ENCODE measurements at places on chromosomes 7 and 10.

- DNase-seq = no peak
Observed at GRCh38 chr7:38198366-38198765, 20.3 kb downstream of the STARD3NL start.

DNA sequence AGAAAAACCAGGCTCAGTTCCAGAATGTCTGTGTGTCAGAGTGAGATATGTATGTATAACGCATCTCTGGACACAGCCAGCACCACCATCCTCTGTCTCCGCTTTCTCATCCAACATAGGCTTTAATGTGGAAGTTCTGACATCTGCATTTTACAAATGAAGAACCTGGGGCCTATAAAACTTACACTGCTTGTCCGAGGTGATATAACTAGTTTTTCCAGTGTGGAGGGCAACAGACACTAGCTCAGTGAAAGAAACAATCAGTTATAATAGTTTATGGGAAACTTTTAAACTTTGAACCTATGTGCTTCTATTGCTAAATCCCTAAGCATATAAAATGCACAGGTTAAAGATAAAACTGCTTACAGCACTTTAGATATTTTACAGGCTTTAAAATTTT is 208.7 kb downstream of the CRPPA start:
- DNase-seq = peak; percentile 5

DNA sequence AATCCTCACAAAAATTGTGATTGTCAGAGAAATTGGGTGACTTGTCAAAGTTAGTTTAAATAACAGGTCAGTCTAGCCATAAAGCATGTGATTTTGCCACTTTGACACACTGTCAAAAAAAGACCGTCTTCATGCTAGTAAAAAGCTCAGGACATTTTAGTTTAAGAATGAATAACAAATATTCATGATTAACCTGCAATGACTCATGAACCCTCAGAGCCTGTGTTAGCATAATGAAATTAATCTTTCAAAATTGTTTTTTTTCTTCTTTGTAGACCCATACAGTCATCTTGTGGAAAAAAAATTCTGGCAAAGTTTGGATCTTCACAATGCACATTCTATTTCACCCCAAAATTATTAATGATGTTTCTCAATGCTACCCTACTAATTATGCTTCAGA is 255.2 kb upstream of the POT1 start:
- DNase-seq = no peak

GRCh38 chr7:155794196-155794595 is 18.1 kb downstream of the SHH start:
- DNase-seq = no peak

GRCh38 chr7:19091550-19092200 is 25.8 kb downstream of the TWIST1 start:
- DNase-seq = no peak

DNA sequence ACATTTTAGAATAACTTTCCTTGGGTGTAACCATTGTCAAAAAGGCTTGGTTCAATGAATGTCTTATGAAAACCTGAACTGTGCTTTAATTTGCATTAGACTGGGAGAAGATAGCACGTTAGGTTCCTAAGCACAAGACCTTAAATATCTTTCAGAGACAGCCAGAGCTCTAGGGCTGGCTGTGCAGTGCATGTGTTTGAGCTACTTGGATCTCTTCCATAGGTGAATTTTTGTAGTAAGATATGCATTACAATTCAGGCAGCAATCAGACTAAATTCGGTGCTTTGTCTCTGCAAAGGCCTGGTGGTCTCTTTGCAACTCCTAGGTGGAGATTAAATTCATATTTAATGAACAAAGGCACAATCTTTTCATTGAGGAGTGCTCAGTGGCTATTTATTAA is 192.0 kb downstream of the ZNF438 start:
- no peak for DNase-seq

DNA sequence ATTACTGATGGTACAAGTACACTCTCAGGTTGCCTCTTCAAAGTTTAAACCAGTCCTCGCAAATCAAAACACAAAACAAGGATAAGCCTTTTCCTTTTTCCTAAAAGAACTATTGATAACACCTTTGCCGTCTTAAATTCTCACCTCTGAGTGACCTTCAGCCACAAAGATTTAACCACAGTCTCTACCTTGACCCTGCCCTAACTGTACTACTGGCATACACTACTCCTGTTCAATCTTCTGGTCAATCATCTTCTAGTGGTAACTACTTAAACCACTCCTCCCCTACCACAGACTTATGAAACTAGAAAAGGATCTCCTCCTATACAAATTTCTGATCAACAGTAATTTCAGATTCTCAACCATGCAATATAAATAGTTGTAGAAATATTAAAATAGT is 15.1 kb downstream of the UPF2 start:
- no peak for DNase-seq

DNA sequence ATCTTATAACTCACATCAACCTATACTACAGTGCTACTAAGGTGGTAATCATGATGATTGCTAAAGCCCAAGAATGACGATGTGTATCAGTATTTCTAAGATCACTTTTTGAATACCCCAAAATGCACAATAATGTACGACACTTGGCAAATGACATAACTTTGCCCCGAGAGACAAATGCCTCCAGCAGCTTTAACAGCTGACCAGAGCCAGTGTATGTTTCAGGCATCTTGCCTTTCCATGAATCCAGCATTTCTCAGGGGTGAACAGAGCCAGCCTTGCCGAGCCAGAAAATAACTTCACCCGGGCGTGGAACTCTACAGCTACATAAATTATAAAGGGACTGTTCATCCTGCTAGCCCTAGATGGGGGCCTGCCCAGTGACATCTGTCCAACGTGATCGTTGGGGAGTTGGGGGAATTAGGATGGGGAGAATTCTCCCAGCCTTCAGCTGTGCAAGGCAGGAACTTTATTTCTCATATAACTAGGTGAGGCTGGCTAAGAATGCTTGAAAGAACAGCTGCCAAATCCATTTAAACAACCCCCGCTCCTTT is 1.8 kb downstream of the IGFBP3 start:
- DNase-seq = no peak

DNA sequence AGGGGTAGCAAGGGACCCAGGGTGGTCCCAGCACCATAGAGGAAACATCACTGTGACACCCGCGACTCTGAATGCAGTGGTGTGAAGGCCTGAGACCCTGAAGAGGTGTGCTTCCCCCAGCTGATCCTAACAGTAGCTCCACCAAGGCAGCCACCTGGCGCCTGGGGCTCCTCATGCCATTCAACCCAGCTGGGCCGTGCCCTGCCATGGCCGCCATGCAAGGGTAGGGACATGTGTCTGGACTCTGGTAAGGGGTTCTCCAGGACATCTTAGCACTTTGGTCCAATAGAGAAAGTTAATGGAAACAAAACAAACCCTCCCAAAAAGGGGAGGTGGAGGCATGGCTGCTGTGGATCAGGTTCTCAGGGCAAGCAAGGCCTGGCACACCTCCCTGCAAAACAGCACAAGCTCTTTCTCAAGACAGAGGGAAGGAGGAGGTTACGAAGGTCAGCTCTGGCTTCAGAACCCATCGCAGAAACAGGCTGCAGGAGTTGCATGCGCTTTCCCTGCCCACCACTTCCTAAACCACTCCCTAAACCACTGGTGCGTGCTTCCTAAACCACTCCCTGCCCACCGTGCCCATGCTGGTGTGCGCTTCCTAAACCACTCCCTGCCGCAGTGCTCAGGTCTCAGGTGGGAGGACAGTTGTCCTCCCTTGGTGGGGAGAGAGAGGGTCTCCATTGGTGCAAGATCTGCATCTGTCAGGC is 108.7 kb downstream of the LARP4B start:
- no peak for DNase-seq

- no peak for DNase-seq
Observed at GRCh38 chr7:36732806-36733205, 8.5 kb upstream of the AOAH start.

GRCh38 chr7:97506728-97507127 is 225.2 kb upstream of the TAC1 start:
- no peak for DNase-seq

- DNase-seq = no peak
Observed at GRCh38 chr10:73218431-73219191, 28.4 kb downstream of the DNAJC9 start.

GRCh38 chr10:110203500-110204455 is 3.6 kb upstream of the MXI1 start:
- DNase-seq = no peak

DNA sequence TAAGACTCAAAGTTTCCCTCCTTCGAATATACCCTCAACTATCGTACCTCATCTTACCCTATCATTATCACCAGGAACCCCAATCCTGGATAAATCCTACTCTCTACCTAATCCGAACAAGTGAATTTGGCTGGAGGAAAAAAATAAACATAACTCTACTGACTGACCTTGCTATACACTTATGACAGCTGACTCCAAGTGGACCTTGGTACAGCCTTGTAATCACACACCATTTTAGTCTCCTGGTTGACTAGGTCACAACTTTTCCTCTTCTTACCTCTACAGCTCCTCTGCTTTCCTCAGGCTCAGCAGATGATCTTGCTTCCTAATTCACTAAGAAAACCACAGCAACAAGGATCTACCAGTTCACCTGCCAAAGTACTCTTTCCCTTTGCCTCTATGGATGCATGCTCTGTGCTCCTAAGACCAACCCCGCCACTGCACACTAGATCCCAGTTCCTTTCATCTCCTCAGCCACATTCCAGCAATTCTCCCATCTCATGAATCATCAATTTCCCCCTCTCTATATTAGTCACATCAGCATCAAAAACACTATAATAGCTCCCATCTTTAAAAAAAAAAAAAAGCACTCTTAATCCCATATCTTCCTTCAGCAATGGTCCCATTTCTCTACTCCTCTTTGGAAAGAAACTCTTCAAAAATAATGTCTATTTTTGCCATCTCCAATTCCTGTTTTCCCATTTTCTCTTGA is 35.5 kb downstream of the COA1 start:
- no peak for DNase-seq

DNA sequence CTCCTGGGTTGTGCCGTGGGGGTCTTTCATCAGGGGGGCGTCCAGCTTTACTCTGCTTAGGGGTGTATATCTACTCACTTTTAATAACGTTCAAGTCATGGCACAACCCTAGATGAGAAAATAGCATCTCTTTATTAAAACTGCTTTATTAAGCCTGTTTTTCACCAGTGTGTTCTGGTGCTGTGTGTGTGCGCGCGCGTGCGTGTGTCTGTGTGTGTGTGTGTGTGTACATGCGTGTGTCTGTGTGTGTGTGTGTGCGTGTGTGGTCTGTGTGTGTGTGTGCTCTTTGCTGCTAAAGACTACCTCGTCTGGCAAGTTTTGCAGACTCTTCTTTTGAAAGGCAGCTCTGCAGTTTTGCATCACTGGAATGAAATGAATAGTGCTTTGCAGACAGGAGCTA is 390.9 kb upstream of the MKI67 start:
- no peak for DNase-seq

DNA sequence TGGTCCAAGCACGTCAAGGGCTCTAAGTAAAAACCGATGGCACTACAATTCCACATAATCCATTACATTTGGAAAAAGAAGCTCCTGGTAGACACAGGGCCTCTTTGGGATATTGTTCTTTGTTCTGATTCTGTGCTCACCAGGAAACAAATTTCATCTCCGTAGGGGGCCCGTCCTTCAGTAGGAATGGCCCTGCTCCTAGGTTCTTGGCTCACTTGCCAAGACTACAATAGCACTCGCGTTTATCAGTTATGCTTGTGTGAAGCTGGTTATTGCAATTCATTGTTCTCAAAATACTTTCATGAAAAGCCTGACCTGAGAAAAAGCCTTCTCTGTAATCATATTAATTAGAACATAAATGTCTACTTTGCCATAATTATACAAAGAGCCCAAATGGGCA is 10.3 kb upstream of the ZC3HAV1L start:
- no peak for DNase-seq

GRCh38 chr10:93865794-93866425 is 27.9 kb upstream of the SLC35G1 start:
- DNase-seq = no peak

DNA sequence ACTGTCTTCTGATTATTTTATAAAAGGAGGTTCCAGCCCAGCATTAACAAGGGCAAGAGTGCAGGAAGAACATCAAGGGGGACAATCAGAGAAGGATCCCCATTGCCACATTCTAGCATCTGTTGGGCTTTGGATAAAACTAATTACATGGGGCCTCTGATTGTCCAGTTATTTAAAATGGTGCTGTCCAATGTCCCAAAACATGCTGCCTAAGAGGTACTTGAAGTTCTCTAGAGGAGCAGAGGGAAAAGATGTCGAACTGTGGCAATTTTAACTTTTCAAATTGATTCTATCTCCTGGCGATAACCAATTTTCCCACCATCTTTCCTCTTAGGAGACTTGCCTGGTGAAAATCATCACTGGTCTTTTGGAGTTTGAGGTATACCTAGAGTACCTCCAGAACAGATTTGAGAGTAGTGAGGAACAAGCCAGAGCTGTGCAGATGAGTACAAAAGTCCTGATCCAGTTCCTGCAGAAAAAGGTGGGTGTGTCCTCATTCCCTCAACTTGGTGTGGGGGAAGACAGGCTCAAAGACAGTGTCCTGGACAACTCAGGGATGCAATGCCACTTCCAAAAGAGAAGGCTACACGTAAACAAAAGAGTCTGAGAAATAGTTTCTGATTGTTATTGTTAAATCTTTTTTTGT is 2.3 kb downstream of the IL6 start:
- no peak for DNase-seq

- DNase-seq = no peak
Observed at GRCh38 chr10:61752111-61753011, 89.6 kb downstream of the CABCOCO1 start.

- DNase-seq = no peak
Observed at GRCh38 chr10:130782467-130782866, 529.1 kb downstream of the TCERG1L start.

- no peak for DNase-seq
Observed at GRCh38 chr7:43761938-43762692, 3.6 kb downstream of the BLVRA start.

- DNase-seq = no peak
Observed at GRCh38 chr10:31087851-31088250, 56.2 kb upstream of the ZNF438 start.
